ENCODE measurements at places on chromosomes 2 and 18.

GRCh38 chr2:108625186-108625827, 91.0 kb downstream of the LIMS1 start:
- no peak for DNase-seq

DNA sequence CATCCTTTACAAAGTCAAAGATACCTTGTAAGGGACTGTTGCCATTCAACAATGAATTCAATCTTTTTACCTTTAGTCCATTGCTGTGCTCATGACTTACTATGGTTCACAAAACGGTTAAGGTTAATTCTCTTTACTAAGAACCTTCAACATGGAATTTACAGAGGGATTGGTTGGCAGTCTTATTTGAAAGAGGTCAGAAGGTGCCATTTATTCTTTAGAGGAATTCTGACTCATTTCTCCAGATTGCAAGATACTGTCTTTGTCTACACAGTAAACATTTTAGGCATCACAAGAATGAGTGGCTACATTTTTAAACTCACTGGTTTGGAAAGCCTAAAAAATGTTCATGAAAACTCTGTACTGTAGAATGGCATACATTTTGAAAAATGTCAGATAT, 17.4 kb downstream of the KCNH7 start:
- DNase-seq, result no peak

GRCh38 chr2:88852753-88853402, 161.4 kb downstream of the RPIA start:
- no peak for DNase-seq

DNA sequence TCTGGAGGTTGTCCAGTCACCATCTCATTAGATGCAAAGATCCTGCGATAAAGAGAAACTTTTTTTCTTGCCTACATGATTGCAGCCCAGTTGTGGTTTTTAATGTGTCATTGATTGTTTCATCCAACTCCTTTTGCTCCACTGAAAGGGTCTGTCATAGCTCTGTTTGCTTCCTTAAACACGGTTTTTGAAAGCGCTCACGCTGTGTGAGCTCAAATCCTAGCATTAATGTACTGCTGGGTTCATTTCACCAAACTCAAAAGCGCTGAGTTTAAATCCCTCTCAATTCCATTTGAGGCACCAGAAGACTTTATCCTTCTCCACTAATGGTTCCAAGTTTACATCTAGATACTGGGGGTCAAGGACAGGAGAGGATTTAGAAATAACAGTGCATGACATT, 53.6 kb downstream of the CDK15 start:
- peak; percentile 19 for DNase-seq

DNA sequence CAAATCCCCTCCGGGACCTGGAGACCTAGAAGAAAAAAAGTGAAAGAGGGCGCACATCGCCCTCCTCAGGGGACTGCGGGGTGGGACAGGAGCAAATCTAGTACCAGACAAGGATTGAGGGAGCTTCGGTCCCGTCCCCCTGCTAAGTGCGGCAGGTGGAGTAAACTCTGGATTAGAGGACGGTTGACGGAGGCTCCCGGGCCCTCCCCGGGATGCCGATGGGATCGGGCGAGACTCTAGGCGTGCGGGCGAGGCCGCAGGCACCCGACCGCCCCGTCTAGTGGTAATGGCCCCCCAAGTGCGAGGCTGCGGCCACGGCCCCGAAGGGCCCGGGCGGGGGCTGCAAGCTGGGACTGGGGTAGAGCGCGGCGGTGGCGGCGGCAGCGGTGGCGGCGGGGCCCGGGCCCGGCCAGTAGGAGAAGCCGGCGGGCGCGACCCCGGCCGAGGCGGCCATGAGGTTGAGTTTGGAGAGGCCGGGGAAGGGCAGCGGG, 3.5 kb downstream of the FEV start:
- DNase-seq, result no peak

DNA sequence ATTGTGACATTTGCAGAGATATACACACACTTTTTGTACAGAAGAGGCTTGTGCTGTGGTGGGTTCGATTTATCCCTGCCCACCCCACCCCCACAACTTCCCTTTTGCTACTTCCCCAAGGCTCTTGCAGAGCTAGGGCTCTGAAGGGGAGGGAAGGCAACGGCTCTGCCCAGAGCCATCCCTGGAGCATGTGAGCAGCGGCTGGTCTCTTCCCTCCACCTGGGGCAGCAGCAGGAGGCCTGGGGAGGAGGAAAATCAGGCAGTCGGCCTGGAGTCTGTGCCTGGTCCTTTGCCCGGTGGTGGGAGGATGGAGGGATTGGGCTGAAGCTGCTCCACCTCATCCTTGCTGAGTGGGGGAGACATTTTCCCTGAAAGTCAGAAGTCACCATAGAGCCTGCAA, 40.0 kb downstream of the STEAP3 start:
- DNase-seq, result no peak

- DNase-seq, result no peak
These were observed 204.4 kb downstream of the SPP2 start for GRCh38 chr2:234254783-234255521.

DNA sequence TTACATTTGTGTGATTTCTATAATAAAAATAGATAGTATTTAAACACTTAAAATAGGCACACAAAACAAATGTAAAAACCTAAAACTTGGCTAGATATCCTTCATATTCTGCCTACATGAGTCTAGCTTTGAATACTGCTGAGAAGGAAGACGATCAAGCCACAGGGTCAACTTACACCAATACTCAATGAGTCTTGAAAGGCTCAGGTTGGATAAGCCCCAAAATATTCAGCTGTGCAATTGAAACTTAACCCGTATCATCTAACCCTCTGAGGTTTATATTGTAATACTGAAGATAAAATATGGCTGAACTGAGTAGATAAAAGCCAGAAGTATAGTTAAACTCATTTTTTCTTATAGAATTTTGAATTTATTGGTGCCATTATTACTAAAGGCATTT, 313.0 kb upstream of the NRXN1 start:
- DNase-seq, result no peak

DNA sequence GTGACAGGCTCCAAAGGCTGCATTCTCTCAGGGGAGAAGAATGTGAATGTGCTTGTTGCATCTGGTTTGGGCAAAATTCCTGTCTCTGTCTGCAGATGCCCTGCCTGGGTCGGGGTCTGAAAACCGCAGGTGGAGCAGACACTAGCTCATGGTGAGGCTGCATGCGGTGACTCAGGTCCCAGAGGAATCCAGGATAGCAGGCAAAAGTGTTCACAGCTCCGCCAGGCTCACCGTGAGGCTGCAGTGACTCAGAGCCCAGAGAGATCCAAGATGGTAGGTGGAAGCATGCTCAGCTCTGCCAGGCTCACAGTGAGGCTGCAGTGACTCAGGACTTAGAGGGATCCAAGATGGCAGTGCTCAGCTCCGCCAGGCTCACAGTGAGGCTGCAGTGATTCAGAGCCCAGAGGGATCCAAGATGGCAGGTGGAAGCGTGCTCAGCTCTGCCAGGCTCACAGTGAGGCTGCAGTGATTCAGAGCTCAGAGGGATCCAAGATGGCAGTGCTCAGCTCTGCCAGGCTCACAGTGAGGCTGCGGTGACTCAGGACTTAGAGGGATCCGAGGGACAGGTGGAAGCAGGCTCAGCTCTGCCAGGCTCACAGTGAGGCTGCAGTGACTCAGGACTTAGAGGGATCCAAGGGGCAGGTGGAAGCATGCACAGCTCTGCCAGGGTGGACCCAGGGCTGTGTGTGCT, 200.5 kb downstream of the ACKR3 start:
- DNase-seq, result no peak

GRCh38 chr2:7555260-7555659, 638.0 kb downstream of the RNF144A start:
- no peak for DNase-seq

DNA sequence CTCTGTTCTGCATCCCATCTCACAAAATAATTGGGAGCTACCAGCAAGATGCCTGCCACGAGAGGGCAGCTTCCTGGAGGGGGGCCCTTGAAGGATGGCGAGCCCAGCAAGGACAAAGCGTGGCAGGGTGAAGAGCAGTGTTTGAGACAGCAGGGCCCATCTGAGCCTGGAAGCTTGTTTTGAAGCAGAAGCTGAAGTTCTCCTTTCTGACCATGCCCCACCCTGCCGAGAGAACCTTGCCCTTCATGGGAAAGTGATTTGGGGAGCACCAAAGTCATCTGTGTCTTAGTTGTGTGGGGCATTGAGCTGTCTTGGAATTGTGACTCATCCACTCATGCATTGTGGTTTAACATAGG, 216.3 kb downstream of the BCL11A start:
- no peak for DNase-seq

DNA sequence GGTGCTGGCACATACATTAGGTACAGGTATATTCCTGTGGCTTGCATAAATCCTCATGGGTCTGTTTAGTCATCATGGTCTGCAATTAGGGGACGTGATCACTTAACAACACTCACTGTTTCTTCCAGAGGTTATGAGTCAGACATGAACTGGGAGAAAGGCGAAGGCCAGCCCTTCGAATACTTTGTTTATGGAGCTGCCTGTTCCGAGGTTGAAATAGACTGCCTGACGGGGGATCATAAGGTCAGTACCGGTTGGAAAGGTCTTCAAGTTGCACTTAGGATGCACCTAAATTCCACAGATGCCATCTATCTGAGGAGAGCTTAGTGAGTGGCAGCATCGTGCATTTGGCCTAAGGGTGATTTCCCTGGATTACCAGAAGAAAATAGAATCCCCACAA, 76.9 kb downstream of the AOX1 start:
- no peak for DNase-seq

DNA sequence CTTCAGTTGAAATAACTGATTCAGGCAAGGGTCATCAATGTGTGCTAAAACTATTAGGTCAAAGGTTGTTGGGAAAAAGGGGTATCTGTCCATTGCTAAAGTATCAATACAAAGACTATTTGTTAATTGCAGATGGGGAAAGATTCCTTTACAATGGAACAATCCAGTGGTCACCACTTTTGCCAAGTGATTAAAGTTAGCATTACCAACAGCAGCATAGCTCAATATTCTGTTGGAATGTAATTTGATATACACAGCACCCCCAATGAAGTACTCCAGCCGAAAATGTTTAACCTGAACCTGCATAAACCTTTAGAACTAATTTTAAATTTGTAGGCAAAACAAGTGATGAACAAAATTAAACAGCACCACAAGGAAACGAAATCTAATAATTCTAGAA, 191.0 kb downstream of the TCF4 start:
- DNase-seq, result no peak

DNA sequence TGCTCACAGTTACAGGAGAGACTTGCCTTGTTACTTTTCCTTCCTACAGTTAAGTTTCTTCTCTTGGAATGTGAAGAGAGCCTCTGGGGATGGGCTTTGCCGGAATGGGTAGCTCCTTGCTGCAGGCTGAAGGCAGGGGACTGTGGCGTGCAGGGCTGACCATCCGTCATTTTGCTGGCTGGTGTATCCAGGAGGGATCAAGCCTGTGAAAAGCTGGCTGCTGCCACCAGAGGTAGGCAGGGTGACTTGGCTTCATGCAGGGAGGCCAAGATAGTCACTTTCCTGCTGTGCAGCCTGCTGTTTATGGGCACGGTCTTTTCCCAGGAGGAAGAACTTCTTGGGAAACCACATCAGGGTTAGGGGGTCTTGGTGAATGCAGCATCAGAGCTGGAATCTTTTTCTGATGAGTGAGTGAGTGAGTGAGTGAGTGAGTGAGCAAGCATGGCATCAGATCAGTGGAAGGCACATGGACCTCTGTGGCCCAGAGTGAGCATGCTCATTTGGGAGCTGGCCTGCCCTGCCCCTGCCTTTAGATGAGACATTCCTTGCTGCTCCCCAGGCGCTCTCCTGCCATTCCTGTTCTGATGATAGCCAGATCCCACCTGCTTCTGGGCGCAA, 33.0 kb downstream of the FHOD3 start:
- DNase-seq, result no peak

- DNase-seq, result no peak
These were observed 2.0 kb upstream of the GAL3ST2 start for GRCh38 chr2:241774419-241775222.

DNA sequence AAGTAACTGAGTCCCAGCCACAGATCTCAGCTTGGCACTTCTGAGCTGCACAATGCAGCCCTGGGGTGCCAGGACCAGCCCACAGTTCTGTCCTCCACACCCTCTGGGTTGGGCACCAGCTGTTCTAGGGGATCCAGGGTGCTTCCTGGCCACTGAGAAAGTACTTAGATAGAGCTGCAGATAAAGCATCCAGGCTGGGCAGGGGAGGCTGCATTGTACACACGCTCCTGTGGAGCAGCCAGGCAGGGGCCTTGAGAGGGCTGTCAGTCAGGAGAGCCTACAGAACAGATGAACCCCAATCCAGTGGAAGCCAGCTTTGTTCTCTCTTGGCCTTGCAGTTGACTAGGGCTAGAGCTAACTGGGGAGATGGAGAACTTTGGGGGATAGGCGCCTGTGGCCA, 104.6 kb downstream of the KIAA1328 start:
- DNase-seq, result no peak

DNA sequence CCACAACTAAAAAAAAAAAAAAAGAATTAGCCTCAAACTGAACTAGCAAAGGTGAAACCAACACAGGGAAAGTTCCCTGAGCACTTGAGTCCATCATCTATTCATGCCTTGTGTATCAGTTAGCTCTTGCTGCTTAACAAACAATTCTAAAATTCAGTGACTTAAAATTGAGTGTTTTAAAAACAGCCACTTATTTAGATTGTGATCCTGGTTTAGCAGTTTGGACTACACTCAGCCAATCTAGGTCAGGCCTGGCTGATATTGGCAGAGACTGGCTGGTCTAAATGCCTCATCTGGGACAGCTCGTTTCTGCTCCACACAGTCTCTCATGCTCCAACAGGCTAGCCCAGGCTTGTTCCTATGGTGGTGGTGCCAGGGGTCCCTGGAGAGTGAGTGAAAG, 247.9 kb downstream of the ATAD2B start:
- DNase-seq, result no peak

DNA sequence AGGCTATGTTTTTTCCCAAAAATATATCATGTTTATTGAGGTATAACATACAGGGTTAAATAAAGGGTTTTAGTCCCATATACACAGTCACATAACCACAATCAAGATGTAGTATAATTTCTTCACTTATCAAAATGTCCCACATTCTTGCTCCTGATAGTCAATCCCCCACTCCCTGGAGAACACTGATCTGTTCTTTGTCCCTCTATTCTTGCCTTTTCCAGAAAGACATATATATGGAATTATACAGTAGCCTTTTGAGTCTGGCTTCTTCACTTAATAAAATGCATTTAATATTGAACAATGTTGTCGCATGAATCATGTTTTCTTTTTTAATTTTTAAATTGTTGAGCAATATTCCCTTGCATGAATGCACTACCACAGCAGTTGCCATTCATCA, 1059.7 kb downstream of the TSN start:
- DNase-seq, result no peak

DNA sequence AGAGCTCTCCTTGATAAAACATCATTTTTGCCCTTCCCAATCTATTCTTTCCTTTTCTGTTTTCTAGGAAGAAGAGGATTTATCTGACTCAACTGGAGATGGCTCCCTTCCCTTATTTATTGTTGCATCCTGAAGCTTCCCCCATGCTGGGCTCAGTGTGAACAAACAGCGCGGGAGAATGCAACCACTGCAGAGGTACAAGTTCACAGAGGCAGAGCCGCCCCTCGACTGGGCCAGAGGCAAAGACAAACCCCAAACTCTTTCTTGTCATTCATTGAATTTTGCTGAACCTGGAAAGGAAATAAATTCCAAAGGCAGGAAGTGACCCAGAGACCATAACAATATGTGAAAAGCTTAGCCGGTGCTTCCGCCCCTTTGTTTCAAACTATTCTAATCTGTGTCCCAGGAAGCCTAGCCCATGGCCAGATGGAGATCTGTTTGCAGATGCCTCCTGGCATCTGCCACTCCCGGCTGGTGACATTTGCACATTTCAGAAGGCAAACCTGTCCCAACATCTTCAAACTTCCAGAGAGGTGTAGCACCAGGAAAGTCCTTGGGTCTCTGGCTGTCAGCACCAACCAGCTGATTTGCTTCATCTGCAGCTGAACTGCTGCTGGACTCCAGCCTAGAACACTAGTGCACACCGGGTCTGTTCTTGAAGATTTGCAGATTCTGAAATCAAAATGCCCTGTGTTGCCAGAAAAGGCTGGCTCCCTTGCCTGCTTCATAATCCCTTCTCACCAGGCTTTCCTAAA, 79.4 kb upstream of the MAP4K3 start:
- peak; percentile 57 for DNase-seq
